GM13977 (cell line): ENCODE measurements at places on chromosomes 3 and 15.
A peak's percentile ranks its signal among the peaks of the same experiment; 100 is the strongest.

DNA sequence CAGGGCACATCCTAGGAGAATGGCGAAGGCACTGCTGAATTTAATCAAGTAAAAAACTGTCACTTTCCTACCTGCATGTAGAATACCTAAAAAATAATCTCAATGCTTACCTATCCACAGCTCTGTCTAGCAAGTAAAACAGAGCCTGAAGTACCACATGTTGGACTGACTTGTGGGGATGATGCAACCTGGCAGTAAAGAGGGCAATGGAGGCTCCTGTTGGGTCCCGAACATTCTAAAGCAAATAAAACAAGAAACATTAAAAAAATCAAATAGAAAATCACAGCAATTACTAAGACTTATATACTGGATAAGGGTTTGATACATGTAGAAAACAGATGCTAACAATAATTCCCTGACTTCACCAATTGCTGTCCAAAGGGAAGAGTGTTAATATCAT, 56.1 kb downstream of the PTPN9 start:
- DNase-seq, result no peak

DNA sequence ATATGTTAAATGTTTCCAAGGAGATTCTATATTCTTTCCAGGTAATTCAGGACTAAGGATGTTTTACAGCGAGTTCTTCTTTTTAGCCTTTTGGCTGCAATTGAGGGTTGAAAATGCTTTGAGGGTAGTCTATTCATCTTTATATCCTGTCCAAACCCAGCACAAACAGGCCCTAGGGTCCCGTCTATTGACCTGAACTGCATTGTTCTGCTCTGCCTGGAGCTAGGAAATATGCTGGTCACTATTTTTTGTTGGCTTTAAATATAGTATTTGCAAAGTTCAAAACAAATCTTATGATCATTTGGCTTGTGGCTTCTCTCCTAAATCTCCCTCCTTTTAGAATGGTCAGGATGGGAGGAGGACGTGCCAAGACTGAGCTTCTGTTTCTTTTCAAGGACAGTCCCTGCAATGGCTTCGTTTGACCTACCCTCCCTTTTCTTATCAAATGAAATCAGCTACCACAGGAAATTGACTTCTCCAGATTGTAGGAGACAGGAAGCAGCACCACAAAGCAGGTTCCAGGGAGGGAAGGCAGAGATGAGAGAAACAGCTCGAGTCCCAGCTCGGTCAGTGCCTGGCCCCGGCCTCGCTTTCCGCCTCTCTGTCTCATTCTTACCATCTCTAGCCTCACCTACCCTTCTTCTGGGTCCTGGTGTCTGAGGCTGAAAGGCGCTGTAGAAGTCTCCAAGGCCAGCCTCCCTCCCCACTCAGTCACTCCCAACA, 27.6 kb upstream of the NRROS start:
- no peak for DNase-seq

DNA sequence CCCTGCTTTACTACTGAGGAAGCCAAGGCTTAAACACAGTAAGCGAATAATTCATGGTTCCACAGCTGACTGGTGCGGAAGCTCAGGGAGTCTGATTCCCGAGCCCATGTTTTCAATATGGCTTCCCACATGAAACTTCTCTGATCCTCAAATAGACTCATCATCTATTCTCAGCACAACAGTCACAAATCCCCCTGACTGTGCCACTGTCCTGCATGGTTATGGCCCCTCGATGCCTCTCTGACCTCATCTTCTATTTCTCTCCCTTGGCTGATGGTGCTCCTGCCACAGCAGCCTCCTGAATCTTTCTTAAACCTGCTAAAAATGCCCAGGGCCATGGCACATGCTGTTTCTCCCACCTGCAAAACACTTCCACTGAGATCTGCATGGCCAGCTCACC, 43.2 kb downstream of the SRGAP3 start:
- no peak for DNase-seq

DNA sequence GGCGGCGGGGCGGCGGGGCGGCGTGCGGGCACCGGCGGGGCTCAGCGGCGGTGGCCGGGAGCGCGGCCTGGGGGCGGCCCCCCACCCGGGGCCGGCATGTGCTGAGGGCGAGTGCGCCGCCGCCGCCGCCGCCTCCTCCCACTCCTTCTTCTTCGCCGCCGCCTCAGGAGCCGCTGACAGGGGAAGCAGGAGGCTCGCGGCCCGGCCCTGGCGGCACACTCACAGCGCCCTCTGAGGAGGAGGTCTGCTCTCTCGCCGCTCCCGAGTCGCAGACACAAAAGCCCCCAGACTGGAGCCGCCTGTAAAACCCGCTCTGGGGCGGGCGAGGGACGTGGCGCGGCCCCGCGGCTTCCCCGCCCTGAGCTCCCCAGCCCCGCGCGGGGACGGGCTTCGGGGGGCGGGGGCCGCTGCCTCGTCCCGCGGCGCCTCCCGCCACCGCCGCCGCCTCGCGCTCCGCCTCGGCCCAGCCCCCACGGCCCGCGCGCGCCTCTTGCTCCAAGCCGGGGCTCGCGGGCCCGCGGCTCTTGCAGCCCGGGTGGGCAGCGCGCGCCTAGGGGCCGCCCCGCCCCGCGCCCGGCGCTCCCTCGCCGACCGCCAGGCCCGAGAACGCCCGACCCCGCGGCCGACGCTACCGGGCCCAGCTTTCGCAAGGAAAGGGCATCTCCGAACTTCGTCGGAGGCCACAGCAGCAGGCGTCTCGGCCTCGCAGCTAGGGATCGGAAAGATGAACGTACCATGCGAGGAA, at the start of gene PYGO1:
TSS of gene PYGO1 (minus strand) at position 276 of the 745 bp plus-strand sequence. CDS start 462 bp downstream, outside the sequence.
- DNase-seq, result peak; percentile 77

GRCh38 chr3:148026009-148026588, 616.9 kb downstream of the ZIC1 start:
- no peak for DNase-seq

DNA sequence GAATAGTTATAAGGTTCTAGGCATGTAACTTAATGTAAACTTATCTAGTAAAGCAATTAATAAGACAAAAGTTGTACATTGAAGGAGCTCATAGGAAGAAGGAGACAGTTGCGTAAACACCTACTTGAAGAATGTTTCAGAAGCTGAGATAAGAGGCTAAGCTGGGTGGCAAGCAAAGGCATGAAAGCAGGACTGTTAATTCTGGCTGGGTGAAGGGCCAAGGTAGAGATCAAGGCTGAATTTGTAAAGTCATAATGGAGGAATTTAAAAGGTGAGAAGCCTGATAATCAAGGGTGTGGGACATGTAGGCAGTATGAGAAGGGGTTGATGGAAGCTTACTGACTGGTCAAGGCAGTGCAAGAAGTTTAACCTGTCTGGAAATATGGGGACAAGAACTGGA, 80.4 kb upstream of the TGFBR2 start:
- DNase-seq, result no peak

DNA sequence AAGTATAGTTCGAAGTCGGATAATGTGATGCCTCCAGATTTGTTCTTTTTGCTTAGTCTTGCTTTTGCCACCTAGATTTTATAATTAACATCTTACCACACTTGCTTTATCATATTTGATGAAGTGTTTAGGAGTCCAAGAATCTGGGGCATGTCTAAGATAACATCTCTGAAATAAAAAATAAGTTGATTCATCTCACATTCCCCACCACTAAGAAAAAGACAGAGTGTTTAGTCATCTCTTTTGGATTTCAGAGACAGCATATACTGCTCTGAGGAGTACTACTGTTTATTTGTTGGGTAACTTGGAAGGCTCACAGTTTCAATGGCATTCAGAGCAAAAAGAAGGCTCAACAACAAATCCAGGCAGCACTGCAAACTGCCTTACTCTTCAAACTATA, 324.2 kb upstream of the ATP11B start:
- DNase-seq, result no peak

DNA sequence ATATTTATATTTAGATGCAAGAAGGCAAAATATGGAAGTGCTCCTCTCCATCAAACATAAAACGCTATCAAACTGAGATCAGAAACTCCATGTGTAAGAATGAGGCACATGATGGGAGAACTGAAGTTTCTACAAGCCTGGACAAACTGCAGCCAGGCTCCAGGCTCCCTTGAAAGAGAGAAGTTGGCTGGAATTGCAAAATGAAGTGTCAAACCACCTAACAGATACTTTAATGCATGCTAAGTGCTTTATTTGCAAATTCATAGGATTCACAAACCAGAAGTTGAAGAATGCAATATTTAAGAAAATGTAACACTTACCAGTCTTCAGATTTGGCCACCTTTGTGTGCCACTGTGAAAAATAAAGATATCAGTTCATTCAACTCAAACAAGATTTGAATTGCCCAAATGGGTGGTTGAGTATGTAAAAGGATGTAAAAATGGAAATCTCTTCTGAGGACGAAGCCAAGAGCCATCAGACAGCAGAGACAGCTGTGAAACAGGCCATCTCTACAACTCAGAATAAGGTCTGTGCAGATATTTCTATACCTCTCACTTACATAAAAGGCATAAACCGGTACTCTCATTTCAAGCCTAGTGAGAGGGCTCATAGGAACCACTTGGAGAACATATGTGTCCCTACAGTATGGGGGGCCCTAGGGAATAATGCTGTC, 87.0 kb downstream of the DPPA2 start:
- no peak for DNase-seq

GRCh38 chr15:29382862-29383261, 113.2 kb upstream of the NSMCE3 start:
- no peak for DNase-seq

- DNase-seq, result no peak
These were observed 365.6 kb downstream of the SV2B start for GRCh38 chr15:91465696-91466095.

DNA sequence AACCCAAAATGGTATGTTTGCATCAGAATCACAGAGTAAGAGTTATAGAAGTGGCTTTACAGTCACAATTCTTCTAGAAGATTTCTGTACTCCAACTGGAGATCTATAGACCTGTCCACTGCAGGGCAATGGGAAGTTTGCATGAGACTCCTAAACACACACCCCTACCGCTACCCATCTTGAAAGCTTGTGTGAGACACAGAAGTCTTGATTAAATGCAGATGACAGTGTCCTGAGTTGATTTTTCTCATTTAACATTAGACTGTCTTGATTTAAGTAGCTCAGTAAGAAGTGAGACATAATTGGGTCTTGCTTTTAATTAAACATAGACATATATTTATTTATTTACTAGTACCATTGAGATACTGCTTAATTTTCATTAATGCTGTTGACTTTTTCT, 54.4 kb downstream of the CD47 start:
- no peak for DNase-seq

DNA sequence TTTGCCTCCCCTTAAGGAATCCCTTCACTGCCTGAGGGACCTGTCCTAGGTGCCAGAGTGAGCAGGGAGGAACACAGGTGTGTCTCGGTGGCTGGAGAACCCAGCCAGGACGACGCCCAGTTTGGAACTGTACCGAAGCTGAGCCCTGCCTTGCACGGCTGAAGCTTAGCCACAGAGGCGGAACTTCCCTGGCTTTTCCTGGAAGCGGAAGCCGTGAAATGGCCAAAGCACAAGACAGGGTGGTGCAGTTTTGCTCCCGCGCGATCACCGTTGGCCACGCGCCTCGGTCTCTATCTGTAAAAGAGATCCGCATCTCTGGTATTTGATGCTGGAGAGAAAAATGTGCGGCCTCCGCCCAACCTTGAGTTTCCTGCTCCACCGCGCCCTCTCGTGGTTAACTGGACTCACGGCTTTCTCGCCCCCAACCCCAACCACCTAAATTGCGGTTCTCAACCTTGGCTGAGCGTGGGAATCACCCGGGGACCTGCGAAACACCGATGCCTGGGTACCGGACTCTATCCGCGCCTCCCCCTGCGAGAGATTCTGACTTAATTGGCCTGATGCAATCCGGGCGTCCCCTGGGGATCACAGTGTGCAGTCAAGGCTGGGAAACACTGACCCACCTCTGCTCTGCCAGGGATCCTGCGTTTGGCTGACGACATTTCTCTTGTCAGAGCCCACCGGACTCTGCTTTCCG, 70.7 kb upstream of the ABHD2 start:
- peak; percentile 76 for DNase-seq

GRCh38 chr3:191382661-191383060, 52.3 kb upstream of the UTS2B start:
- no peak for DNase-seq

DNA sequence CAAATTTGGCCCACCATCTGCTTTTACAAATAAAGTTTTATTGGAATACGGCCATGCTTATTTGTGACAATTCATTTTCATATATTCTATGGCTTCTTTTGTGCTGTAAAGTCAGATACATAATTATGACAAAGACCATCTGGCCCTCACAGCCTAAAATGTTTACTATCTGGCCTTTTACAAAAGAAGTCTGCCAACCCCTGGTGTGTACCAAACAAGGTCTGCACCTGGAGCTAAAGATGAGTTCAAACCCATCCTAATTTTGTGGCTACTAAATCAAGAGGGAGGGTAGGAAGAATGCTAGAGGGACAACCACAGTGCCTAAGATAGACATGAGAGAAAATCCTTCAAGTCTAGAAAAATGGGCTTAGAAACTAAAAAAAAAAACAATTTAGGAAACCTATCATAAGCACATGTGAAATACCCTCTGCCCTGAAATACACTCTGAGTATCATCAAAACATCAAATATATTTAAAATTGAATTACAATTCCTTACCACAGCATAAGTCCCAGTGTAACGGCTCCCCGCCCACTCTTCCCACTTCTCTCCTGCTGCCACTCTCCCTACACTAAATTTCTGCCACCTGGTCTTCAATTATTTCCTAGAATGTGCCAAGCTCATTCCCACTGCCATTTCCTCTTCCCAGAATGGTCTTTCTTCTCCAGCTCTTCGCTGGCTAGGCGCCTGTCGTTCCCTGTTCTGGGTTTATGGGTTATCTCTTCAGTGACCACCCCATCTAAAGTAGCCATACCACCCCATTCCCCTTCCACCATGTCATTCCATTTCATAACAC, 950.7 kb upstream of the CFAP20DC start:
- no peak for DNase-seq

GRCh38 chr3:129016356-129016719, 15.2 kb downstream of the EFCC1 start:
- DNase-seq, result no peak

- DNase-seq, result no peak
These were observed 21.4 kb upstream of the ESYT3 start for GRCh38 chr3:138412821-138413551.

GRCh38 chr3:6251612-6252400, 609.1 kb upstream of the GRM7 start:
- DNase-seq, result no peak

DNA sequence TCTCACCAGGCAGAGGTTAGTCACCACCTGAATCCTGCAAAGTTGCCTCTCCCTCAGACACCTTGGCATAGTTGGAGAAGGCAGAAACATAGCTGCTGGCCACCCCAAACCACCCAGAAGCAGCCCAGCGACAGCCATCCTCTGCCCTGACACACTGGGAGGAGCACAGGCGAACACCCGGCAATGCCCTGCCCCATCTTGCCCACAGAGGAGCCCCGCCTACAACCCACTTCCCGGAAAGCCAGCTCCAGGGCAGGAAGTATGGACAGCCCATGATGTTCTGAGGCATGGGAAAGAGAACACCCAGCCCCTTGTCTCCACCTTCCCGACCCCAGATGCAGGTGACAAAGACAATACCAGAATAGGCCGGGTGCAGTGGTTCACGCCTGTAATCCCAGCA, 12.6 kb upstream of the SHISA5 start:
- DNase-seq, result no peak
